ENCODE measurements at places on chromosomes 12 and 14. TPM values are rescaled to one million over a fixed set of nuclear protein-coding genes. Genes with fewer than 3 reads are reported as not detected.

The CBLN3 gene
- not detected for total RNA-seq

The ASCL1 gene
- 8.2 TPM for total RNA-seq

The BBS10 gene
- 44.8 TPM for total RNA-seq

DNA sequence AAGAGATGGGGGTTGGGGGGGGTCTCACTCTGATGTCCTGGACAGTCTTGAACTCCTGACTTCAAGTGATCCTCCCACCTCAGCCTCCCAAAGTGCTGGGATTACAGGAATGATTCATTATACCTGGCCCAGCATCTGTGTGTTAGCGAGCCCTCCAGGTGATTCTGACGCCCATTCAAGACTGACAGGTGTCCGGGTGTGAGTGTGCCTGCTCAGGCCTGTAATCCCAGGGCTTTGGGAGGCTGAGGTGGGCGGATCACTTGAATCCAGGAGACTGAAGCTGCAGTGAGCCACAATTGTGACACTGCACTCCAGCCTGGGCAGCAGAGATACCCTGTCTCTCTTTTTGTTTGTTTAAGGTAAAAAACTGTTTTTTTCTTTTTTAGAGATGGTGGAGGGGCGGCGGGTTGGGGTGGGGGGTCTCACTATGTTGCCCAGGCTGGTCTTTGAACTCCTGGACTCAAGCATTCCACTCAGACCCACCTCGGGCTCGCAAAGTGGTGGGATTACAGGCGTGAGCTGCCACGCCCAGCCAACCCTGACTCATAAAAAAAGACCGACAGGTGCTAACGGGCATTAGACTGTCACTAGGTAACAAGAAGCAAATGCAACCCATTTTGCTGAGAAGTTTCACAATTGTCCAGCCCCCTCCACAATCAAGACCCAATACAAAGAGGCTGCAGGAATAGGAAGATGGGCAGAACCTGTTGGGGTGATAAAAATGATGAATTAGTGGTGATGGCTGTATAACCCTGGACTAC is 4.7 kb downstream of the VSIG10 start:
- no peak for DNase-seq

GRCh38 chr12:119201789-119202543 is 23.2 kb downstream of the HSPB8 start:
- no peak for DNase-seq

DNA sequence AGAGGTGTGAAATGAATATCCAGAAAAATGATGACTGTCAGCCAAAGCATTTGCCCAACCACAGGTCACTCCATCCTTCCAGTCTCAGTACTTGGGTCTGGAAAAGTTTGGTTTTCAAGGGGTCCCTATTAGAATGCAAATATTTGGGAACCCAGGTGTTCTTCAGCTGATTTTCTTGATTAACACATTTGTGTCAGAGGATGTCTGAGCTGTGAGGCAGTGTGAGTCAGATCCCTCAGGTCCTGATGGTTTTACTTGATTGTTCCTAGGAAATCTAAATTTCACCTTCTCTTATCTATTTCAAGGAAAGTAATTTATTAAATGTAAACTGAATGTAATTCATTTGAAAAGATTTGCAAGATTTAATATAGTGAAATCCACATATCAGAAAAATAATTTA is 71.5 kb downstream of the SSPN start:
- no peak for DNase-seq

- DNase-seq: no peak
Observed at GRCh38 chr12:128388461-128389000, 121.6 kb downstream of the TMEM132C start.

DNA sequence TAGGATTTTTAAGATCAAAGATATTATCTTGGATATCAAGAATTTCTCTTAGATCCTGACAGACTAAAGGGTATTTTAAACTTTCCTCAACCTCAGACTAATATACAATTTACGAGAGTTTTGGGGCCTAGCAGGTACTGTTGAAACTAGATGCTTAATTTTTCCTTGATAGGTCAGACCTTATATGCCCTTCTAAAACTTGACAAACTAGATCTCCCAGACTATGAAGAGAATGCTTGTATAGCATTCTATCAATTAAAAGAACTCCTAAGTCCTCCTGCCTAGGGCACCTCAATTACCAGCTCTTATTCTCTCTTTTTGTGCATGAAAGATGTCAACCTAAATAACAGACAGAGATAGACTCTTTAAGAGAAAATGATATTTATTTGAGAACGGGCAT is 60.4 kb upstream of the TRIM9 start:
- DNase-seq: no peak

GRCh38 chr12:43750814-43751213 is 7.8 kb downstream of the PUS7L start:
- DNase-seq: no peak

DNA sequence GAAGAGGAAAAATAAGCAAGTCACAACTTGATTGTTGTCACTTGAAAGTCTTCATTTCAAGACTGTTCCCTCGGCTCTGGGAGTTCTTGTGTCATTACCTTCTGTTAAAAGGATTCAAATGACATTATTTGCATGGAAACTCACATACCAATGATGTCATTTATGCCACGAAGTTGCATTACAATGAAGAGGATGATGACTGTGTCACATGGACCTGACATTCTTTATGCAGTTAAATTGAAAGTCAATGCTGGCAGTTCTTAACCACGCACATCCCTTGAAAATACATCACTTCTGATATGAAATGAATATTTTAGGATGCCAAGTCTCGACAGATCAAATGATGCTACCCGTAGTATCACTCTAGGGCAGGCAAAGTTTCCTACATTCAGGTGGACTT is 1069.5 kb downstream of the VRK1 start:
- DNase-seq: no peak

Measured in frontal cortex (tissue), 4 donors.